ENCODE measurements at places on chromosomes 7 and 10.

- DNase-seq = no peak
Measured at GRCh38 chr7:83415840-83416239, 233.1 kb downstream of the SEMA3E start.

DNA sequence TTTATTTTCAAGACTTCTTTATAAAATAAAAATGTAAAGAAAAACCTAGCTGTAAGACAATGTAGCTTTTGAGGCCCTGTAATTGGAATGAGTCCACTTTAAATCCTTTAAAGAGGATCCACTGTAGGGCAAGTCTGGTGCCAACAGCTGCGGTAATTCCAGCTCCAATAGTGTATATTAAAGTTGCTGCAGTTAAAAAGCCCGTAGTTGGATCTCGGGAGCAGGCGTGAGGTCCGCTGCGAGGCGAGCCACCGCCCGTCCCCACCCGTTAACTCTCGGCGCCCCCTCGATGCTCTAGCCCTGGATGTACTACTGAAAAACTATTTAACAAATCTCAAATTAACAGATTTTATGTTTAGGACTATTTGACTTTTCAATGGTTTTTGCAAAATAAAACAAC lies 414.7 kb upstream of the SEMA3C start:
- no peak for DNase-seq

DNA sequence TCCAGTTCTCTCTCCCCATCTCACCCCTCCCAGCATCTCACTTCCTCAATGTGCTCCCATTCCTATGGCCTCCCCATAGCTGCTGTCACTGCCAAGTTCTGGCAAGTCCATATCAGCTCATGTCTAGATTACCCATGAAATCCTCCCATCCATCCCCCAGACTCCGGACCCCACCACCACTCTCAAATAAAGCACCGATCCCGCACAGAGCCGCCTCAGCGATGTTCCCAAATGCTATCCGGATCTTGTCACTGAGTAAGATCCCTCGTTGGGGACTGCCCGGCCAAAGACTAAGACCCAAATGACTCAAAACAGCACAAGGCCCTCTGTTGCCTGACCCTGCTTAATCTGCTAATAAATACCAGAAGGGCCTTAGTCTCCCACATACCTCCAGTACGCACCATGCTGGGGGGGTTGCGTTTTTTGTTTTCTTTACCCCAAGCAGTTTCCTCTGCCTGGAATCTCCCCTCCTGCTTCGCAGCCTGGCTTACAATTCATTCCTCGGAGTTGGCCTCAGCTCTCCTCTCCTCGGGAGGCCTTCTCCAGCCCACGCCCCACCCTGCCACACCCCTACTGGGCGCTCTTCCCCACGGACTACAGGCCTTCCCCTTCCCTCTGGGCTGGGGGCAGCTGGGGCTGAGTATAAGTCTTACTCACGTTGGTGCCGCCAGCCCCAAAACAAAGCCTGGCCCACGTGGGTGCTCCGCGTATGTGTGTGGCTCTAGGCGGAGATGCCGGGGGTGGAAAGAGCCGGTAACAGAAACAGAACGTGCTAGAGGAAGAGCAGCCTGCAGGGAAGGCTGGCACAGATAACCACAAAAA lies 1.8 kb upstream of the DUSP5 start:
- DNase-seq = peak; percentile 75

- DNase-seq = no peak
Measured at GRCh38 chr10:132667342-132668047, 118.5 kb downstream of the NKX6-2 start.

DNA sequence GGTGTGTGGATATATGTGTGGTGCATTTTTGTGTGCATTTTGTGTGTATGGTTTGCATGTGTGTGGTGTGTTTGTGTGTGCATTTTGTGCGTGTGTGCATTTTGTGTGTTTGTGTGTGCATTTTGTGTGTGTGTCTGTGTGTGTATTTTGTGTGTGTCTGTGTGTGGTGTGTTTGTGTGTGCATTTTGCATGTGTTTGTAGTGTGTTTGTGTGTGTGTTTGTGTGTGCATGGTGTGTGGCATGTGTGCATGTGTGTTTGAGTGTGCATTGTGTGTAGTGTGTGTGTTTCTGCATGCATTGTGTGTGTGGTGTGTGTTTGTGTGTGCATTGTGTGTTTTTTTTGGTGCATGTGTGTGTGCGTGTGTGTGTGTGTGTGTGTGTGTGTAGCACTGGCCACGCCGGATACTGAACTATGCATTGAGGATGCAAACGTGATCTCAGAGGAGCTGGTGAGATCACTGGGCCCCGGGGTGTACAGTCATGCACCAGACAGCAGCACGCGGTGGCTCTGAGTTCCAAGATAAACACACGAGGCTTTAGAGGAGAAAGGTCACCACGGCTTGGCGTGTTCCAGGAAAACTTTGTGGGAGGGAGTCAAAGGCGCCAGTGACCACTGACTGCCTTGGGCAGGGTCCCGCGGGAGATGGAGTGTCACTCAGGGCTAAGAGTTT lies 106.6 kb upstream of the SHH start:
- DNase-seq = no peak

DNA sequence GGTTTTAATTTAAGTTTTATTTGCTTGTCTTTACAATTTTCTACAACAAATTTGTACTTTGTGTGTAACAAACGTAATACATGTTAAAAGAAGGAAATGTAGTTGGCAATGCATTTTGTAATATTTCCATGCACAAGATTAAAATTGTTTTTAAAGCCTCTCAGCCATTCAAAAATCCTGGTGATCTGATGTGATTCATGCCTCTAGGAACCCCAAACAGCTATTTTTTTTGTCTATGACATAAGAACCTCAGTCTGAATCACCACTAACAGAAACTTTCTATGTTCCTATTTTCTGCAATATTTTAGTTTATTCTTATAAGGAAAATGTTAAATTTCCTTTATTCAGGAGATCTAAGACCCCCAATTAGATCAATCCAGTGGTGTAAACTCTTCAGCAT lies 183.1 kb upstream of the YAE1 start:
- no peak for DNase-seq
